ENCODE measurements at places on chromosomes 13 and 19. TPM values are rescaled to one million over a fixed set of nuclear protein-coding genes. Genes with fewer than 3 reads are reported as not detected.

GRCh38 chr13:65600702-65601101 is 1629.4 kb downstream of the PCDH9 start:
- H3K27ac ChIP-seq = no peak overlapping the region
- H3K4me1 ChIP-seq = no peaks in the 10 kb centered on the region
- no peaks in the 10 kb centered on the region for H3K36me3 ChIP-seq
- H3K4me3 ChIP-seq = no peak overlapping the region
- no peak for DNase-seq

GRCh38 chr13:26017196-26017921 is 34.5 kb downstream of the SHISA2 start:
- peaks cover 17% of the 10 kb centered on the region for H3K27me3 ChIP-seq
- H3K4me3 ChIP-seq = no peak overlapping the region
- no peaks in the 10 kb centered on the region for H3K36me3 ChIP-seq

Gene EEF1AKMT1
- 7.0 TPM for total RNA-seq

DNA sequence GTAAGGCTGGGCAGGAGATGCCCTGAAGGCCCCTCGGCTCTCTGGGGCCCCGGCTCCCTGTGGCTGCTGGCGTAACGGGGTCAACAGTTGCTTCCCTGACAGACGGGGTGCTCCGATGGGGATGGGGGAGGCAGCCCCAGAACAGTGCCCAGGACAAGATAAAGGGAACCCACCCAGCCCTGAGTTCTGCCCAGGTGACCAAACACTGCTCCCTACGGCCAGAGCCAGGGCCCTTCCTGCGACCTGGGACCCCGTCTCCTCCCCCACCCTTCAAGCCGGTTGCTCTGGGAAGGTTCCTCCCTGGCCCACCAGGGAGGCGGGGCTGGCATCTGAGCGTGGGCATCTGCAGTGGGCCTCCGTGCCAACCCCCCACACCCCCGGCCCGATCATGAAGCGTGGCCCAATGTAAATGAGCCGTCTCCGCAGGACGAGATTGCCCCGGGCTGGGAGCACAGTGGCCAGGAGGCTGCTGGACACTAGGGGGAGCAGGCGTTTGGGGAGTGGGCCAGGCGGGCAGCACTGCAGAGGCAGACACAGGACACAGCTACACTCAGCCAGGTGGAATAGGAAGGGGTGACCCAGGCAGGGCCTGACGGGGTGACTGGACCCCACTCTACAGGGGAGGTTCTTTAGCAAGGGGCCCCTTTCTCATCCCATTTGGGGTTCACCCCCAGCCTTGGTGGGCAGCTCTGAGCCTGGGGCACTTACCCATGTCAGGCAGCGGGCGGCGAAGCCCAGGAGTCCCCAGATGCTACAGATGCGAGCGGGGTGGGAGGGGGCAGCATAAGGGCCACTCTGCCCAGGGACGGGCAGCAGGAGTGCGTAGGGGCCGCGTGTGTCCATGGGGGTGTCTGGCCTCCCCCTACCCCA is 1.2 kb upstream of the NKPD1 start:
- H3K4me3 ChIP-seq = no peak overlapping the region
- peaks cover 16% of the 10 kb centered on the region for H3K4me1 ChIP-seq

Gene ELANE
- 20.6 TPM for total RNA-seq

Gene SMAD9
- total RNA-seq = 1.4 TPM

Measured in spleen (tissue), 13 donors.